ENCODE measurements at places on chromosomes 7 and 10. TPM values are rescaled to one million over a fixed set of nuclear protein-coding genes. Genes with fewer than 3 reads are reported as not detected.
A peak's percentile ranks its signal among the peaks of the same experiment; 100 is the strongest.

DNA sequence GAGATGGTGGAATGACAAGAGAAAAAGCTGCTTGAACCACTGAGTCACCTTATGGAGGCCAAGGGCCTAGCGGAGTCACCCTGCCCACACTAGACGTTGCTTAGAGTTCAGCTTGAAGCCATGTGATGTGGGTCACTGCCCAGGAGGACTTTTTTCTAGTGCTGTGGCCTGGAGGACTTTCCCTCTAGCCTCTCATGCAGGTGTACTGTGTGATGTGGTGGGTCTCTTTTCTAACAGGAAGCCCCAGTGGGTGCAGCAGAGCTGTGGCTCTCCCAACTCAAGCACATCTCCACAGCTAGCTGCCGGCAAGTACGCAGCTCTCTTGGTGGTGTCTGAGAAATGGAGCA, 13.6 kb downstream of the POR start:
- peaks cover 6% of the 10 kb centered on the region for H3K36me3 ChIP-seq
- H3K4me3 ChIP-seq = no peak overlapping the region
- H3K27me3 ChIP-seq = no peaks in the 10 kb centered on the region
- no peak for DNase-seq

GRCh38 chr7:104241538-104242209, 33.9 kb upstream of the ORC5 start:
- H3K4me3 ChIP-seq = no peak overlapping the region
- H3K27ac ChIP-seq = no peak overlapping the region
- H3K4me1 ChIP-seq = no peaks in the 10 kb centered on the region
- no peaks in the 10 kb centered on the region for H3K27me3 ChIP-seq
- DNase-seq = no peak
- peaks cover 2% of the 10 kb centered on the region for H3K36me3 ChIP-seq

GRCh38 chr7:141431711-141432110, 119.5 kb upstream of the AGK start:
- peak overlapping the region; percentile 69 for H3K4me3 ChIP-seq
- peaks cover 20% of the 10 kb centered on the region for H3K4me1 ChIP-seq
- peaks cover 12% of the 10 kb centered on the region for H3K36me3 ChIP-seq

DNA sequence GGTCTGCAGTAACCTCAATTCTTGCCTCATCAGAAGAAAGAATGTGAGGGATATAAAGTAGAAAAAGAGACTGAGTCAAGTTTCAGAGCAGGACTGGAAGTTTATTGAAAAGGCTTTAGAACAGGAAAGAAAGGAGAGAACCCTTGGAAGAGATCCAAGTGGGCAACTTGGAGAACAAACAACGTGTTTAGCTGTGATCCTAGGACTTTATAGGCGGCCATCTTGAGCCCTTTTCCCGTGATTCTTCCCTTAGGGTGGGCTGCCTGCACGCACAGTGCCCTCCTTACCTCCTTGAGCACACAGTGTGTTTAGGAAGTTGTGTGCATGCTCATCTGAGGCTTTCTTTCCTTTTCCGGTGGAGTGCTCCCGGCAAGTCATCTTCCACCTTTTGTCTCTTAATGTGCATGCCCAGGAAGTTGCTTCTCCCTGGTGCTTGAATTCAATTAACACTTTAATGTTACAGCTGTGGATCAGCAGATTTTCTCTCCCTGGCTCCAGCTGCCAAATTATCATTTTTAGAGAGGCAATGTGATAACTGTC, 59.8 kb downstream of the ENTPD1 start:
- H3K4me1 ChIP-seq = no peaks in the 10 kb centered on the region
- H3K4me3 ChIP-seq = no peak overlapping the region
- DNase-seq = no peak
- peaks cover under 1% of the 10 kb centered on the region for H3K36me3 ChIP-seq
- no peaks in the 10 kb centered on the region for H3K27me3 ChIP-seq

GRCh38 chr7:6166443-6166891, 106.0 kb downstream of the CYTH3 start:
- DNase-seq = no peak
- no peaks in the 10 kb centered on the region for H3K27me3 ChIP-seq
- no peak overlapping the region for H3K27ac ChIP-seq

- no peaks in the 10 kb centered on the region for H3K27me3 ChIP-seq
- H3K4me3 ChIP-seq = no peak overlapping the region
- H3K4me1 ChIP-seq = no peaks in the 10 kb centered on the region
- H3K27ac ChIP-seq = no peak overlapping the region
- no peaks in the 10 kb centered on the region for H3K36me3 ChIP-seq
Measured at GRCh38 chr7:7265081-7266075, 83.0 kb downstream of the C1GALT1 start.

GRCh38 chr10:49001870-49002672, 62.4 kb upstream of the LRRC18 start:
- H3K27ac ChIP-seq = no peak overlapping the region
- H3K4me1 ChIP-seq = no peaks in the 10 kb centered on the region
- H3K36me3 ChIP-seq = no peaks in the 10 kb centered on the region
- H3K27me3 ChIP-seq = no peaks in the 10 kb centered on the region
- H3K4me3 ChIP-seq = no peak overlapping the region

DNA sequence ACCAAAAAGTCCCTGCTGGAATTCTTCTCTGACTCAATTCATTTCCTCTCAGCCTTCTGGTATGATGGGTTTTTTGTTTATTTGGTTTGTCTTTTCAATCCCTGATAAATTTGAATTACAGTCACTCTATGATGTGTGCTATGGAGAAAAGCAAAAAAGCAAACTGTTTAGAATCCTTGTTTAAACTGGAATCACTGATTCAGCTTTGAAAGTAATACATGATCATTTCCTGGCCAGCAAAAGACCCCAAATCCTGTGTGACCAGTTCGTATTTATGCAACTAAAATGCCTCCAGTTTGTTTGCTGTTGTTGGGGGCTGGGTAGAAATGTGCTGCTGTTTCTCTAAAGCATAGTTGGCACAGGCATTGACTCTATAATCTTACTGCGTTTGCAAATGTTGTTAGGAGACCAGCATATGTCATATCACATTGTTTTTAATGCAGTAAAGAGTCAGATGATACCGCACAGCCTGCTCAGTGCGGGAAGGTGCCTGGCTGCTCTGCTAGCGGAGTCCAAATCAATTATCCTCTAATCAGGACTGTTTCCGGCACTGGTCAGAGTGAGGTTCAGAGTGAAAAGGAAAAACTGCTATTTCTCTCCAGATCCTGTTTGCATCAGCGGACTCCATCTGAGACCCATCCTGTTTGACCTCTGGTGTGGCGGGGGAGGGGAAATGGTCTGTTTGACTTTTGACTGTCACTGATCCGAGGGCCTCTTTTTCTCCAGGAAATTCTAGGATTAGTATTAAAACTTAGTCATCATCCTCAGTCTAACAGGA, 40.6 kb upstream of the ADD3 start:
- peaks cover 8% of the 10 kb centered on the region for H3K4me1 ChIP-seq
- no peak overlapping the region for H3K4me3 ChIP-seq
- H3K27me3 ChIP-seq = no peaks in the 10 kb centered on the region
- no peak overlapping the region for H3K27ac ChIP-seq

DNA sequence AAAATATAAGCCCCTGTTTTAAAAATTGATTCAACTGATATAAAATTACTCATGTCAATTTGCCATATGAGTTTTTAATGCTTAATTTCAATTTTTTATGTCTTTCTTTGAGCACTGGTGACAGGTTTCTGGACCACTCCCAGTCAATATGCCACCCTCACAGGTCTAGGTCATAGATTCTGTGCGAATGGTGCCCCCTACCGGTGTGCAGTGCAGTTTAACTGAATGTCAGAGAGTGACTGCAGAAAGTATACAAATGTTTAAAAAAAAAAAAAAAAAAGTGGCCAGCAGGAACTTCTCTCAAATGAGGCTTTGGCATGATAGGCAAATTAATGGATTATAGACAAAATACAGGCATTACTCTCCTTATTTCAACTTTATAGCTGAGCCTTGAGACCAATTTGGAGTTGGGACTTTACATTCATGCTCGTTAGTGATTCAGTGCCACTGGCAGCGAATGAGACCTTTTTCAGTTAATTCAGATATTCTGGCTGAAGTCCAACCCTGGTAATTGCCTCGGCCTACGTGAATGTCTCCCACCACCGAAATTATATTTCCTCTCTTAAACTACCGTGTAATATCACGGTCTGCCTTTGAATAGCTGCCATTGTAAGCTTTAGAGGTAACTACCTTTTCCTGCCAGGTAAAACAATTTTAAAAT, 427.6 kb downstream of the PHTF2 start:
- no peaks in the 10 kb centered on the region for H3K27me3 ChIP-seq
- H3K36me3 ChIP-seq = no peaks in the 10 kb centered on the region
- H3K4me1 ChIP-seq = no peaks in the 10 kb centered on the region
- H3K4me3 ChIP-seq = no peak overlapping the region
- DNase-seq = peak; percentile 68

- H3K4me3 ChIP-seq = no peak overlapping the region
- no peak for DNase-seq
- H3K27ac ChIP-seq = no peak overlapping the region
- peaks cover 5% of the 10 kb centered on the region for H3K36me3 ChIP-seq
- H3K27me3 ChIP-seq = no peaks in the 10 kb centered on the region
Measured at GRCh38 chr10:34530778-34531177, 284.3 kb downstream of the PARD3 start.

DNA sequence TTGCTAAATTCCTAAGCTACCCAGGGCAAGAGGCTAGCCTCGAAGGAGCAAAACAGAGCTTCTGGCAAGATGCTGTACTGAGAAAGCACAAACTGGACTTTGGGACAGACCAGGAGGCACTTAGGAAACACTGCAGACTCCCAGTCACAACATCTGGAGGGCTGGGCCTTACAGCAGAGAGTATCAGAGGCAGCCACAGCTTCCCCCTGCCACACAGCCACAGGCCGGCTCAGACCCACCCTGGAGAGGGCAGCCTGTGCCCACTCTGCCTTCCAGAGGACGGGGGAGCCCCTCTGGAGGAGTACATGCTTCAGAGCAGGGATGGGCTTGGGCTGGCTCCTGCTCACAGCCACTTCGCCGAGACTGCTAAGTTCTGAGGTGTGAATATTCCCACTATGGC, 17.4 kb downstream of the ESYT2 start:
- DNase-seq = no peak
- H3K4me3 ChIP-seq = no peak overlapping the region
- H3K4me1 ChIP-seq = peaks cover 8% of the 10 kb centered on the region

DNA sequence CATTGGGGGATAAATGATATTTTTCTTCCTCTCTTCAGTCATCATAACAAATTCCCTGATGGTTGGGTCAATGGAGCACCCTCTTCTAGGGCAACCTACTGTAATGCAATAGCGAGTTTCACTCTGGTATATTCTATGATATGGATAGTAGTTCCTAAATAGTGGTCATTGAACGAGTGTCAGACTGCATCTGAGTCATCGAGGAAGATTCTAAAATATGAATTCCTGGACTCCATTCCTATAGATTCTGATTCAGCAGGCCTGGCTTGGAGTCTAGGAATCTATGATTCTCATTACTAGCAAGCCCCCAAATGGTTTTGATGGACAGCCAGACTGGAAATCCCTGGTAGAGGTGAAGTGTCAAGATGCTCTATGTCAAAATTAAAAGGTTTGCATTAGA, 254.5 kb downstream of the BUB3 start:
- no peak overlapping the region for H3K27ac ChIP-seq
- peaks cover 27% of the 10 kb centered on the region for H3K36me3 ChIP-seq
- no peaks in the 10 kb centered on the region for H3K27me3 ChIP-seq
- no peak for DNase-seq
- H3K4me3 ChIP-seq = no peak overlapping the region

DNA sequence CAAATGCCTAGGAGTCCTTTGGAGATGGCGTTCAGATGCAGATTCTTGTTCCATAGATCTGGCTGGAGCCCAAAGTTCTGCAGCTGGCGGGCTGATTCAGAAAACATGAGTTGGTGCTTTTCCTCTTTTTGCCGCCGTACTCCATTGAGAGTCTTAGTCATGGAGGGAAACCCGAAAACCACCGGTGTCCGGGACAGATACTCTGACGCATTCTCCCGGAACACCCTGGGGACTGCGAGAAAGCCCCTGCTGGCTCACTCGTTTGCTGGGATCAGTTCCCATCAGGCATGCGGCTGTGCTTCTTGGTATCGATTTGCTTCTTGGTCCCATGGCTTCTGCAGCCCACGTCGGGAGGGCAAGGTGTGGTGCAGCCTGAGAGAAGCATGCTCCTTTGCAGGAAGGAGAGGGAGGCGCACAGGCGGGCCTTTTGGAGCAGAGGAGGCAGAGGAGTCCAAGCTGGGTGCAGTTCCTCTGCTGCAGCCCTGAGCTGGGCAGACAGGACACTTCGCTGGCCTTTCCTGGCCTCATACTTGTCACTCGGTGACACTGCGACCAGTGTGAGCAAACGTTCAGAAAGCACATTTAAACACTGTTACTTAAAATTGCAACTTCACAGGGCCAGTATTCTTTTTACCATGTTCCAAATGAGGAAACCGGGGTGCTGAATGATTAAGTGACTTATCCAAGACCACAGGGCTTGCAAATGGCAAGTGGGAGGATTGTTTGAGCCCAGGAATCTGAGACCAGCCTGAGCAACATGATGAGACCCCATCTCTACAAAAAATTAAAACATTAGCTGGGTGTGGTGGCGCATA, 30.6 kb upstream of the PFKFB3 start:
- H3K36me3 ChIP-seq = peaks cover 8% of the 10 kb centered on the region
- H3K27me3 ChIP-seq = no peaks in the 10 kb centered on the region
- no peak for DNase-seq
- H3K4me1 ChIP-seq = no peaks in the 10 kb centered on the region
- no peak overlapping the region for H3K27ac ChIP-seq

DNA sequence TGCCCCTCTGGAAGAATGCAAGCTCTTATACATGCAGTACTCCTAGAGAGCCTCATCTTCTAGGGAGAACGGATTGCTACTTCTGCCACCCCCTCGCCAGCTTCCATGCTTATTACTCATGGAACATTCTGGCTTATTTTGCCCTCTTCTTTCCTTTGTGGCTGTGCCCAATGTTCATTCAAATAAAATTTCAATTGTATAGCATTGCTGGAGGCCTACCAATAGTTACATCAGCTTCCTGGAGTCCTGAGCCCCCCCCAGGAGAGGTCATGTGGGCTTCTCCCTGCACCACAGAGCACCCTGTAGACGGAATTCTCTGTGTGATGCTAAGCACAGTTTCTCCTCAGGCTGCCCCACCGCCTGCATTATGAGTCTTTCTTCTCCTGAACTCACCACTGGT, 1094.0 kb downstream of the KCNMA1 start:
- H3K27me3 ChIP-seq = no peaks in the 10 kb centered on the region
- no peaks in the 10 kb centered on the region for H3K36me3 ChIP-seq
- H3K27ac ChIP-seq = no peak overlapping the region
- no peak overlapping the region for H3K4me3 ChIP-seq

- H3K4me1 ChIP-seq = no peaks in the 10 kb centered on the region
- no peaks in the 10 kb centered on the region for H3K27me3 ChIP-seq
- H3K27ac ChIP-seq = no peak overlapping the region
- H3K36me3 ChIP-seq = peaks cover 9% of the 10 kb centered on the region
- H3K4me3 ChIP-seq = no peak overlapping the region
- no peak for DNase-seq
Measured at GRCh38 chr7:86991093-86991769, 68.2 kb downstream of the ELAPOR2 start.

Gene KLF14
- not detected for total RNA-seq

Gene CDC14C
- total RNA-seq = not detected

Gene RBM20
- total RNA-seq = 0.17 TPM

Gene ITGA8
- total RNA-seq = not detected

Gene LRRC17
- 2.1 TPM for total RNA-seq

All from H9 (cell line).